GM10248 (cell line): ENCODE measurements at places on chromosomes 2 and 18.

- DNase-seq, result no peak
Measured at GRCh38 chr2:182890773-182891378, 24.4 kb upstream of the FRZB start.

- peak; percentile 22 for DNase-seq
Measured at GRCh38 chr18:4068552-4069158, 386.5 kb downstream of the DLGAP1 start.

- DNase-seq, result no peak
Measured at GRCh38 chr2:43255296-43255910, 29.0 kb upstream of the ZFP36L2 start.

DNA sequence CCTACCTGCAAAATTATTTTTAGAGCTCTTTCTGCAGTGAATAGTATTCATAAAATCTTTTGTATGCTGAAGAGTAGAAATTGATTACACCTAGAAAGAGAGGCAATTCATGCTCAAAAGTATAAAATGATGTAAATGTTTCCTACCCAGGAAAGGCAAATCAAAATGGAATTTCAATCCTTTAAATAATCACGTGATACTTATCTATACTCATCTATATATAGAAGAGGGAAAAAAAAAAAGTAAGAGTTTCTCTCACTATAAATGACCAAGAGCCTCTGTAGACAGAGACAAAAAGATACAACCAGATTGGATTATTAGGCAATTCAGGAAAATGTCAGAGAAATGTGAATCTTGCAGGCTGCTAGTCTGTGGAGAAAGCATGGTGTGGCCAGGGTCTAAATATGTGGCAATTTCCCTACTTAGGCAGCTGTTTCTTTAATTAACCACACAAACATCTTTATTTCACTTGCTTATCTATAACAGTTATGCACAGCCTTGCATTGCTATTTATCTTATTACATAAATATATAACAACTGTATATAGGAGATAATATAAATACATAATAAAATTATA is 39.5 kb downstream of the METTL8 start:
- no peak for DNase-seq

- no peak for DNase-seq
Measured at GRCh38 chr18:46712406-46712805, 44.4 kb downstream of the ST8SIA5 start.

- no peak for DNase-seq
Measured at GRCh38 chr18:49590608-49591007, 28.8 kb downstream of the LIPG start.

DNA sequence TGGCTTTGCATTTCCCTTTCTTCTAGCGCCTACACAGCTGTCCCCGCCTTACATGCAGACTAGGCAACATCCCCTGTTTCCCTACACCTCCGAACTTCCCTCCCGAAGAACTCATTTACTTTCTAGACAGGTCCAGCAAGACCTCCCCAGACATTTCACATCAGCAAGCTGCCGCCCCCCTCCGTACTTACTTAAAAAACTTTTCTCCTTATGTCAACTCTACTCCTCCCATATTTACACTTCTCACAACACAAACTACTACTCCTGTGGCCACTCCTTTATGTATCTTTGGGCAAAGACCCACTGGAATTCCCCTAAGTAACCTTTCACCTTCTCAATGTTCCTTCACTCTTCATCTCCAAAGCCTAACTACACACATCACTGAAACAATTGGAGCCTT is 20.4 kb upstream of the ZNF397 start:
- no peak for DNase-seq

- no peak for DNase-seq
Measured at GRCh38 chr2:169237286-169237685, 125.0 kb downstream of the LRP2 start.

DNA sequence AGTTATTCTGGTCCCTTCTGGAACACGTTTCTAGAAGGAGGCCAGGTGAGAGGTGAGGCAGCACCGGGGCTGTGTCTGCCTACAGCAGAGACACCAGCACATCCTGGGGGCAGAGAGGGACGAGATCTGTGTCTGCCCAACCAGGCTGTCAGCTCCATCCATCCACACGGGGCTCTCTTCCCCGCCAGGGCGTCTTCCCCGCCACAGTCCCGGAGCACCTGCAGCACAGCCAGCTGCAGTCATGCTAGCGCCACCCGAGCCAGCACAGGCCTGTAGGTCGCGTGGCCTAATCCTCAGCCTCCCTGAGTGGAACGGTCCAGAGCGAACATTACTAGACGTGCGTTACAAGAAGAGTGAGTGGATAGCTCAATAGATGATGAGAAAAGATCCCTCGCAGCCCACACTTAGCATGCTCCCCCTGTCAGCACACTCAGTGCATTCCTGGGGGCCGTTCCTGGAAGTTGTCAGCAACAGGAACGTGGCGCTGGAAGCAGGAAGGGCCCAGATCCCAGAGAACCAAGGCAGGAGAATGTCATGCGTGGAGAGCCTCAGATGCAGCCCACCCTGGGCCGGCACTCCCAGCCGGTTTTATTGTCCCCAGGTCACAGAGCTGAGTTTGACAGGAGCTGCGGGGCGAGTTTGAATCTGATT is 179.0 kb downstream of the TWIST2 start:
- no peak for DNase-seq

- no peak for DNase-seq
Measured at GRCh38 chr18:9765501-9765900, 57.4 kb downstream of the RAB31 start.

DNA sequence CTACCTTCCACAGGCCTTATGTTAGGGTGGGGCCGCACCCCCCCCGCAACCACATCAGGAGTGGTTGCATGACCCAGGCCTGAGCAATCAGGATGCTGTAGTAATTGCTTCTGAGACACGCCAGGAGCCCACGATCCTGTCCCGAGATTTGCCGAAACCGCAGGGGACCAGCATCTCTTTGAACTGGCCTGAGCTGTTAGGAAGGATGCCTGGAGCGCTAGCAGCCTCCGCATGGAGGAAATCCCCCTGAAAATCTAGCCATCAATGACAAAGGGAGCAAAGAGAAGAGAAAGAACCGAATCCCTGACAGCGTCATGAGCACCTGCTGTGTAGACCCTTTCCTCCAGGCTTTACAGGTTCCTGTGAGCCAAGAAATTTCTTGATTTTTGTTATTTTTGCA is 8.7 kb upstream of the TEX44 start:
- no peak for DNase-seq
